ENCODE measurements at places on chromosomes 1 and 21. TPM values are rescaled to one million over a fixed set of nuclear protein-coding genes. Genes with fewer than 3 reads are reported as not detected.

Gene TRAF5
- 14.9 TPM for polyA plus RNA-seq

DNA sequence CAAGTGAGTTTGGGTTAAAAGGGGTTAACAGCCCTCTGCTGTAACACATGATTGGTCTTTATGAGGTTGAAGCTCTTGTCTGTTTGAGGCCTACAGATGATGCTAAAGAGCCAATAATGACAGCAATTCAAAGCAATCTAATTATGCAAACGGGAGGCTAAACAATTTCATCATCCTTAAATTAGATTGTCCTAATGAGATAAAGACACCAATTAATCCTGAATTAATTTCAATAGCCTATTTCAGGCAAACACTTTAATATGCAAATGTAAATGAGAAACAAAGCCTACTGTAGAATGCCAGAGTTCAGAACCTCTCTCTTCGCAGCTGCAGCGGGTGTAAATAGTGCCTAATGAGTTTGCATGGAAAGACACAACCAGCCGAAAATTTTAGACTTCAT, 504.7 kb upstream of the PBX1 start:
- no peak for DNase-seq

GRCh38 chr1:210525716-210526454, 197.2 kb downstream of the HHAT start:
- no peak for DNase-seq

Gene DNASE2B
- not detected for polyA plus RNA-seq

DNA sequence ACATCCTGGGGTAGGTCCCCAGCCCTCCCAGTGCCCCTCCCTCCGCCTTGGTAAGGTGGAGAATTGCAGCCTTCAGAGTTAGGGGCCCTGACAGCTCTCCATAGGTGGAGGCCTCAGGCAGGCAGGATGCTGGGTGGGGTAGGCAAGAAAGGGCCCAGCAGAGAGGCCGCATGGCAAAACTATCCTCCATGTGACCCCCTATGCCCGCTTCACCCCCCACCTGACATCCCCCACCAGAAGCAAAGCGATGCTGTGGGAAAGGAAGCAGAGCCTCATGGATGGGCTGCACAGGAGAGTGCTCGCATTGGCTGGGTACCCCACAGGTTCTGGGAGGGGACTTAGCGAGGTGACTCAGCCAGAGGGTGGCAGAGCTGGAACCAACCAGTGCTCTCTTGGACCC, 1.6 kb downstream of the S100A9 start:
- DNase-seq: no peak

Gene CTTNBP2NL
- polyA plus RNA-seq: 37.9 TPM

DNA sequence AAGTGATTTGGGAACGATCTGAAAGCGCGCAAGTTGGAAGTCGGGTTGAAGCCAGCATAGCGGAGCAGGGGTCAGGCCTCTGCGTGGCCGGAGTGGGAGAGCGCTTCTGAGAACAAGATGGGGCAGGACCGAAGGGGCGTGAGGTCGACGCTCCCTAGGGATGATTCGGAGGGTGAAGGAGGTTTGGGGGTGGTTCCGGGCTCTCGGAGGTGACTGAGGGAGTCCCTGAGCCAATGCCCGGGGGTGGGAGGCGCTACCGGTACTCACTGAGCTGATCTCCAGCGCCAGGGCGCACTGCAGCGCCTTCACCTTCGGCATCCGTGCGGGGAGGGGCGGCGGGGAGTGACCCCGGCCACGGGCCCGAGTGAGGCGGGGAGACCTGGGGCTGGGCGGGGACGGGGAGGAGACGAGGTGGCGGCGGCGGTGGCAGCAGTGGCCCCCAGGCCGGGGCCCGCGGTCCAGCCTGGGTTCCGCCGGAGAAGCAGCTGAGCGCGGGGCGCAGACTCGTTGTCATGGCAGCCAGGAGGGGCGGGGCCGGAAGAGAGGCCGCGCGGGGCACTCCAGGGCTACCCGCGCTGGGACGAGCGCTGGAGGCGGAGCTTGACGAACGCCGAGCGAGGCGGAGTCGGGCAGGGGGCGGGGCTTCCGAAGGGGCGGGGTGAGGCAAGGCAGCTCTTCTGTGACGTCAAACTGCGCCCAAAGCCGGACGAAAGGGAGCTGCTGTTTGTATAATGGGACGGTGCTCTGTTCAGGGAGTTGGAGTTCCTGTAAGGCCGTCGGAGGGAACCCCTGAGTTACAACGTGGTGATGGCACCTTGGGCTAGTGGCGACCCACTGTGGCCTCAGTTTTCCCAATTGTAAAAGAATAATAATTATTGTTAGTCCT, at the start of gene SPATA6:
Gene SPATA6, minus strand, starts transcription at position 514 of the 886 bp plus-strand sequence. Its CDS starts 196 bp downstream, at position 318.
- DNase-seq: peak; percentile 91

GRCh38 chr1:35398739-35399138, 130.2 kb downstream of the ZMYM4 start:
- DNase-seq: no peak

GRCh38 chr1:1325288-1326074, 879 bp downstream of the CPTP start:
- no peak for DNase-seq

- no peak for DNase-seq
Measured at GRCh38 chr1:32465578-32465933, 684 bp downstream of the ZBTB8B start.

Gene KCND3
- 1.4 TPM for polyA plus RNA-seq

DNA sequence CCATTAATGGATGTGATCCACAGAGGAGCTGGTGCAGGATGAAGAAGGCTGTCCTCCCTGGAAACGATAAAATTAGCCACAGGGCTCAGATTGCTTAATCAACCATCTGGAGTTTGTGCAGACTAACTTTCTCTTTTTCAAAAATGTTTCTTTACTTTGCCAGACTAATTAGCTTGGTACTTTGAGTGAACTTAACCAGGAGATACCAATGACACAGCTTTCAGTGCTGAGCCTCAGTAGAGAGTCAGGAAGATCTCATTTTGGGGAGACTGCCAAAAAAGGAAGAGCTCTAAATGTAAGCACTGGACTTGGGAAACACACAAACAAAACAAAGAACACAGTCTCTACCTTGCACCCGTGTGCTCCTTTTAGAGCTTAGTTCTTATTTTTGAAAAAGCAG, 248.1 kb upstream of the DEPDC1 start:
- no peak for DNase-seq

Gene AMIGO1
- polyA plus RNA-seq: 9.2 TPM

- DNase-seq: no peak
Measured at GRCh38 chr1:71014178-71014579, 33.4 kb downstream of the PTGER3 start.

- peak; percentile 59 for DNase-seq
Measured at GRCh38 chr21:38913120-38913892, 107.6 kb downstream of the ETS2 start.

Gene CLIC4
- 211 TPM for polyA plus RNA-seq

Gene KLF17
- polyA plus RNA-seq: 0.16 TPM

Gene KRTAP11-1
- not detected for polyA plus RNA-seq

DNA sequence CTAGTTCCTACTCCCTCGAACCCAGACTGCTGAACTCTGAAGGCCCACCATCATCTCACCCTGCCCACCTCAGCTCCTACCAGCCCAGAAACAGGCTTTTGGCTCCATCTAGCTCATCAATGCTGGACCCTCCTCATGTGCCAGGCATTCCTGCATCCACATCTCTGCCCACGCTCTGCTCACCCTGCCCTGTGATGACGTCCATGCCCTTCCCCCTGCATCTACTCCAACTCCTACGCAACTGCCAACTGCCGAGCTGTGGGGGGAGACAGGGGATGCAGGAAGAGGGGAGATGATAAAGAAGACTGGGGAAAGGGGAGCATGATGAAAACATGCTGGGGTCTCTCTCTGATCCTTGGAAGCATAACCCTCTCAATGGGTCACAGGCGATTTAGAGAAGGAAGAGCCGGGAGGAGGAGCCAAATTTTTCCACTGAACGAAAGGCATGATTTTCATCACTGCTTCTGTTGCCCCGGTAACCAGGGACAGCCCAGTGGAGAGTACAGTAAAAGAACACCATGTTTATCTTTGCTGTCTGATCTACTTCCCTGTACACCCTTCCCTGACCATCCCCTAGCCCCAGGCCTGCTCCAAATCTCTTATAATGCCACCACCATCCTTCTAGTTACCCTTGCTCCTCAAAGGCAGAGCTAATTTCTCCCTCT, 44.3 kb downstream of the CD34 start:
- DNase-seq: no peak

DNA sequence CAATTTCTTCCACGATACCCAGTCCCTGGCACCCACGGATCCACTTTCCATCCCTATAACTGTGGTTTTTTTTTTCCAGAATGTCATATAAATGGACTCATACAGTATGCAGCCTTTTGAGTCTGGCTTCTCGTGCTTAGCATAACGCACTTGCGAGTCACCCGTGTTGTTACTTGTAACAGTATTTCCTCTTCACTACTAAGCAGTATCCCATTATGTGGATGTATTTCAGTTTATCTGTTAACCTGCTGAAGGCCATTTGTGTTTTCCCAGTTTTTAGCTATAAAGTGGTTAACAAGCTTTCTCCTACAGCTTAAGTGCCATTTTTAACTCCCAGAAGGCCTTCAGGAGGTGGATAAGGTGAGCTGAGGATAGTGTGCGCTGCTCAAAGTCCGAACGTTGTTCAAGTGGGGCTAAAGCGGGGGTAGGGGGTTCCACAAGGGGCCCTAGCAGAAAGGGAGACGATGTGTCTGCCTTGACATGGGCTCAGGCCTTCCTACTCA, 829 bp downstream of the ADAR start:
- DNase-seq: no peak

Gene DAP3
- polyA plus RNA-seq: 129 TPM

Gene AQP10
- not detected for polyA plus RNA-seq

Gene NAV1
- 19.9 TPM for polyA plus RNA-seq

DNA sequence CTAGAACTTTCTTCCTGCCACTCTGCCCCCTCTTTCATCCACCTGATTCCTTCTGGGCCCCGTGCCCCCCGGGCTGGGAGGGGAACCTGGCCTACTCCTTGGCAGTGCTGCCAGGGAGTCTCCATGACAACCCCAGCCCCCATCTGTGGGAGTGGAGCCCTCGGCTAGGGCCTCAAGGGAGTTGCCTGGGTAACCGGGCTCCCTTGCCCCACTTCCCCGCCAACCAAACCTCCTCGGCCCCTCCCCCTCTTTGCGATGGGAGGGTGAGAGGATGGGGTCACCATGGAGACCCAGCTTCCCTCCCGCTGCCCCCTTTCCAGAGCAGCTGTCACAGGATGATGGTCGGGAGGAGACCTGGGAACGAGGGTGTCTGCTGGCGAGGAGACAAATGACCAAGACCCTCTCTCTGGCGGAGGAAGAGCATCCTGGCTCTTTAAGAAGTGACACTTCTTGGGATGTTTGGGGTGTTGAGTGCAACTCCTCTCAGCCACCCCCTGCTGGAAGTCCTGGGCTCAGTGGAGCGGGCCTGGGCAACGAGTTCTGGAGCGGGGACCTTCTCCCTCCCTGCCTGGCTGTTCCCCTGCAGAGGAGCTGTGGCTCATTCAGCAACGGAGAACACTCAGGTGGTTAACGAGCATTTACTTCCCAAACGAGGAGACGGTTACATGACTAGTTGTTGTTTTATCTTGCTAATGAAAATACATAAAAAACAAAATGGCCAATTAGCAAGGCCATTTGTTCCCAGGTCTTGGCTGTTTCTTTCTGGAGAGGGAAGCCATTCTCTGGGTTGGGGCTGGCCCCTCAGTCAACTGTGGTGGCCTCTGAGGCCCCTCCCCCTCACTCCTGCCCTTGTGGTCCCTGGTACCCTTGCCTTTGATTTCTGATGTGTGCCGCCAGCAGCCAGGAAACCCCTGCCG, 82.8 kb downstream of the UBIAD1 start:
- DNase-seq: no peak

Gene GBP1
- polyA plus RNA-seq: 36.1 TPM

Gene ATP1A4
- not detected for polyA plus RNA-seq

- no peak for DNase-seq
Measured at GRCh38 chr1:175649416-175649815, 94.0 kb downstream of the TNR start.

DNA sequence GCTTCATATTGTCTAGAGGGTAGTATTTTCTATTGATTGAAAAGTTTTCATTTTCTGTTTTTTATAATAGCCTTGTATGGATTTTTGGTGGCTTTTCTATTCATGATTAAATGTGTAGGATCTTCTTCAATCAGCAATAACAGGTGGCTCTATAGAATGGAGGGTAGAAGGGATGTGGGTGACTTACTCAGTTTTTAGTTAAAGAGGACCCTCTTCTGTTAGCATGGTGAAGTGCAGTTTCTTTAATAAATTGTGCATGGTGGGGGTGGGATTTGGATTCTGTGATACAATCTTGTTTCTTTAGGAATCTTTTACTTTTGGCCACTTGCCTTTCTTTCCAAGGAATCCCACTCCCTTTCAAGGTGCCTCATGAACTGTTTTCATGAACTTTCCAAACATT, 64.7 kb downstream of the SLC35A3 start:
- DNase-seq: no peak

DNA sequence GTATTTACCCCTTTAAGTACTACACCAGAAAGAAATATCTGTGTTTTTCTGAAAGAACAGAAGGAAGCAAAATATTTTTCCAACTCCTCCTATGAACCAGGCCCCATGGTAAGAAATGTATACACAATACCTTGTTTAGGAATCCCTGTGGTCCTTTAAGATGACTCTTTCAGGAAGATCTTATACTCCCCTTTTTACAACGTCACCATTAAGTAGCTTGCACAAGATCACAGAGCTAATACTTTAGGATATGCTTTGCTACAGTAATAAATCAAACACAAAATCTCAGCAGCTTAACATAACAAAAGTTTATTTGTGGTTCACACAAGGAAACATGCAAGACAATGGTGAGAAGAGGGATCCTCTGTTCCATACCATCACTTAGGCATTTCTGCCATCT, 8.8 kb upstream of the LAMB3 start:
- no peak for DNase-seq

DNA sequence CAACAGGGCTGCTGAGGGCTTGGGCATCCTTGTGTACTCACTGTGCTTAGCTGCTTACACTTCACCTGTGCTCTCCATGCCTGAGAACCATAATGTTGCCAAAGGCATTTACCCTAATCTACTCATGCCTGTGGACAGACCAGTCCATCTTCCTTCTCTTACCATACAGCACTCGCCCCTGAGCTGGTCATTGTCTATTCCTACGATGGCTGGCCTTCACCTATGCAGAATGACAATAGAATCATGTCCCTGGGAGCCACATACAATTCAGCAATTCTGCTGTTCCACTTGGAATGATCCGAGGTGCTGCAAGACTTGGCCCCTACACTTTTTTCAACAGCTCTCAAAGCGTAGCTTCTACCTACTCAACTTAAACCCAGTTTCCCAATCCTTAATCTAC, 96.5 kb downstream of the PAPPA2 start:
- DNase-seq: no peak

Gene PFKFB2
- polyA plus RNA-seq: 19.1 TPM

- DNase-seq: no peak
Measured at GRCh38 chr21:34889676-34890469, 159.2 kb downstream of the RUNX1 start.

GRCh38 chr1:204744107-204744779, 58.7 kb upstream of the LRRN2 start:
- no peak for DNase-seq
